ENCODE measurements at places on chromosomes 6 and 20. TPM values are rescaled to one million over a fixed set of nuclear protein-coding genes. Genes with fewer than 3 reads are reported as not detected.
A peak's percentile ranks its signal among the peaks of the same experiment; 100 is the strongest.

DNA sequence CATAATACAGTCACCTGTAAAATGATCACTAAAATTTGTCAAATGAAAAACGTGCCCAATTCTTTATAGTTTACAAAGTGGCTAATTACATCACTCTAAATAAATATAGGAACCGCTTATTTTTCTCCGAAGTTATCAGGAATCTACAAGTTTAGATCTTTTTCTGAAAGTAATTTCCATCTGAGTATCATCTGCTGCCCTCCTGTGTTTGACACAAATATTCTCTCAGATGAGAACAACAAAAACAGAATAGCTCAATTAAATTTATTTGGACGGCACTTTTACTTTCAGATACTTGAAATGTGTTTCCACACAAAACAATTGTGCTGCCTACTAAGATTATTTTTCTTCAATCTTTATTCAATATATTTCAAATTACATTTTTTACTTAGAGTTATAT lies 5.0 kb downstream of the SF3B5 start:
- peaks cover 11% of the 10 kb centered on the region for H3K36me3 ChIP-seq
- H3K27ac ChIP-seq, result no peak overlapping the region
- no peaks in the 10 kb centered on the region for H3K27me3 ChIP-seq
- DNase-seq, result no peak

GRCh38 chr6:44725070-44725469 lies 337.6 kb downstream of the CDC5L start:
- H3K27me3 ChIP-seq, result no peaks in the 10 kb centered on the region
- no peaks in the 10 kb centered on the region for H3K36me3 ChIP-seq
- no peaks in the 10 kb centered on the region for H3K4me1 ChIP-seq
- DNase-seq, result no peak
- H3K27ac ChIP-seq, result no peak overlapping the region

The OR2H2 gene
- not detected for total RNA-seq

The DACT2 gene
- not detected for total RNA-seq

- H3K36me3 ChIP-seq, result no peaks in the 10 kb centered on the region
- no peaks in the 10 kb centered on the region for H3K4me1 ChIP-seq
Observed at GRCh38 chr6:115634131-115634530, 426.6 kb downstream of the FRK start.

The PRDM1 gene
- 112 TPM for total RNA-seq

DNA sequence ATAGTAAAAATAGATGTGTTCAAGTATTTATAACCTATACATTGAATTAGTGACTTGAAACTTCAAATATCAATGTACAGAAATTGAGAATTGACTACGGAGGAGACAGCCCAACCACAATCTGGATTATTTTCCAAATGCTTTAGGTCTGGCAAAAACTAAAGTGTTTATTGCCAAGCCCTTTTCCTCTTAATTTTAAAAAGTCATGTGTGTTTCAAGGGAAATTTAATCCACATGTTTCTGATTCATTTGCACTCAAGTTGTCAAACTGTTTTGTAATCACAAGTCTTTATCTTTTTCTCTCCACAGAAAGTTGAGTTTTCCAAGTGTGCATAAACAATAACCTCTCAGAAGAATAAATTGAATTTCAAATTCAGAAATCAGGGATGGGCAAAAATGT lies 350.8 kb upstream of the RSPO3 start:
- H3K4me1 ChIP-seq, result no peaks in the 10 kb centered on the region
- H3K27ac ChIP-seq, result no peak overlapping the region
- no peak overlapping the region for H3K4me3 ChIP-seq
- H3K36me3 ChIP-seq, result no peaks in the 10 kb centered on the region

- H3K4me3 ChIP-seq, result peak overlapping the region; percentile 19
- H3K27me3 ChIP-seq, result no peaks in the 10 kb centered on the region
- H3K4me1 ChIP-seq, result peaks cover 56% of the 10 kb centered on the region
- H3K27ac ChIP-seq, result peak overlapping the region; percentile 5
Observed at GRCh38 chr6:143555071-143555492, 43.6 kb upstream of the FUCA2 start.

Data from activated CD4-positive, alpha-beta memory T cell treated with anti-CD3 and anti-CD28 coated beads, Interleukin-2, amount 10 ng/mL, durations not matched to agents 7 days and 5 days (primary cell).